ENCODE measurements at places on chromosomes 11 and 22.

DNA sequence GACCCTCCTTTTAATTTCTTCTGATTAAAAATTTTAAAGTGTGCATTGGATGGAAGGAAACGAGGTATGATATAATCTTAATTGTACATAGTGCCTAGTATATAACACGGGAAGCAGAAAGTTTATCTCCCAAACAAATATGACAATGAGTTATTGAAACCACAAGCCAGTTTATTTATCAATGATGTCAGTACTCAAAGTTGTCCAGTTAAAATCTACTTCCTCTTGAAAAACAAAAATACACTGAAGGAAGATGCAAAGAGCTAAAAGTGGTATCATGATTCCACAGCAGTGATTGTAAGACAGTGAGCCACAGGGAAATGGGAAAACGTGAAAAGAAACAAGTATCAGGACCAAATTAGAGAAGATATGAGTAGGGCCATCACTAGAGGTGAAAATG, 18.8 kb upstream of the OR5B21 start:
- DNase-seq: no peak

DNA sequence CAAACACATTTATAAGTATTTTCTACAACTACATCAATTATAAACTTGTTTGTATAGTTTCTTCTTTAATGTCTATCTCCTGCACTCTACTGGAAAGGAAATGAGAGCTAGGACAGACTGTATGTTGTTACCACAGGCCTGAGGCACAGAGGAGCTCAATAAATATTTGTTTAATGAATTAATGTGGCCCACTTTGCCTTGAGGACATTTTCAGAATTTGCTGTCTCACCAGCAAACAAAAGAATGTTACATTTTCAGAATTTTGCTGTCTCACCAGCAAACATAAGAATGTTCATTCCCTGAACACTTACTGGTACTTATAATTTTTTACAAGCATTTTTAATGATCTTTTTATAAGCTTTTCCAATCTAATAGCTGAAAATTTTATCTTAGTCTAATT, 41.9 kb upstream of the WNT7B start:
- DNase-seq: no peak

DNA sequence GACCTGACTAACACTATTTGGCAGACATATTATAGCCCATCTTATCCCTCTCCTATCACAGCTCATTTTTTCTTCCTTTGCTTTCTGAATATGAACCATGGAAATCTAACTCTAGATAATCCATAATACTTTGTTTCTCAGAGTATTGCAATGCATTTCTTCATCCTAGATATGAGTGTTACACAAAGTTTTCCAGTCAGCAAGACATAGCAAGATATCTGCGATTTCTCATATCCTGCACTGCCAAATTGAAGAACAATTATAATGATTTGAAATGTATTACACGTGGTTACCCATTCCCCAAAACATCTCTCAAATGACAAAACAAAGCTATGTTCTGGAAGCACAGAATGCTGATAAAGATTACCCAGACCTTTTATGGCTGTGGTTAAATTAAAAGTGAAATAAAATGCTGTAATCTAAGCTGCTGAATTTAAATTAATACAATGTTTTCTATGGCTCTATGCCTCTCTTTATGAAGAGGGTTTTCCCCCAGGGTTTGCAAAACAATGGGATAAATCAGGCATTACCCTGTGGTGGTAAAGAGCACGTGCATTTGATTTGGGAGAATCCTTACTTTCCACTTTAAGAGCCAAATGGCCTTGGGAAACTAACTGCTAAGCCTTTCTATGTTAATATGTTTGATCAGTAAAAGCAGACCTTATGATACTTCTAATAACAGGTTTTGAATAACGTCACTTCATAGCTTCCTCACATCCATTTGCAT, 1291.0 kb upstream of the CNTN5 start:
- no peak for DNase-seq

- DNase-seq: no peak
These were observed 249.3 kb downstream of the DDX10 start for GRCh38 chr11:108914211-108914610.

- no peak for DNase-seq
These were observed 12.2 kb upstream of the CYTH4 start for GRCh38 chr22:37269936-37270678.

- peak; percentile 49 for DNase-seq
These were observed 15.0 kb upstream of the SLC39A13 start for GRCh38 chr11:47393163-47394049.

DNA sequence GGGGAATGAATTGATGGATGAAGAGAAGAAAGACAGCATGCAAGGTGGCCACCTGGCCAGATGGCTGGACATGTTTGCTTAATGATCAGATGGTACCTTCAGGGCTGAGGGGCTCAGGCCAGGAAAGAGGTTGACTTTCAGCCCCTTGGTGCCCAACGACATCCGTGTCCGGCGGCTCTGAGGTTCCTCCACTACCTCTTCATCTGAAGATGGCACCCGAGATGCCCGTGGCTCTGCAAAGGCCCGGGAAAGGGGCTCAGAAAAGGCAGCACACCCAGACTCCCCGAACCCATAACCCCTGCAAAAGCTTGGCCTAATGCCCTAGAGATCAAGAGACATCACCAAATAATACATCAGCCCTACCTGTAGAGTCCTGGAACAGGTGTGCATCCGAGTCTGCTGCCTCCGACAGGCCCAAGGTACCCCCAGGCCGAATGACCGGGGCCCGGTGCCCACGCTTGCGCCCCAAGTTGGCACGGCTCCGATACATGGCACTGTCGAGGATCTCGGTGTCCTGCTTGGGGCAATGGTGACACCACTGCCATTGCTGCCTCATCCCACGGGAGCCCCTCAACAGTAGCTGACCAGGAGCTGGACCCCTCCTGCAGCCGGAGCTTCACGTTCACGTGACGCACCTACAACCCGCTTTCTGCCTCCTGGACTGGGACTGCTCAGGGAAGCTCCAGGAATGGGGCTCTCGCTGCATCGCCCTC, 22.9 kb downstream of the TNKS1BP1 start:
- DNase-seq: no peak

- DNase-seq: no peak
These were observed 1.3 kb upstream of the MLC1 start for GRCh38 chr22:50086526-50086925.

GRCh38 chr22:30324014-30324730, 2.6 kb downstream of the TBC1D10A start:
- DNase-seq: no peak

- no peak for DNase-seq
These were observed 72.2 kb downstream of the CDKN1C start for GRCh38 chr11:2813141-2813908.

GRCh38 chr11:5910540-5910939, 17.5 kb downstream of the OR52E5 start:
- DNase-seq: no peak

- DNase-seq: no peak
These were observed 28.8 kb downstream of the SLN start for GRCh38 chr11:107683061-107683460.

DNA sequence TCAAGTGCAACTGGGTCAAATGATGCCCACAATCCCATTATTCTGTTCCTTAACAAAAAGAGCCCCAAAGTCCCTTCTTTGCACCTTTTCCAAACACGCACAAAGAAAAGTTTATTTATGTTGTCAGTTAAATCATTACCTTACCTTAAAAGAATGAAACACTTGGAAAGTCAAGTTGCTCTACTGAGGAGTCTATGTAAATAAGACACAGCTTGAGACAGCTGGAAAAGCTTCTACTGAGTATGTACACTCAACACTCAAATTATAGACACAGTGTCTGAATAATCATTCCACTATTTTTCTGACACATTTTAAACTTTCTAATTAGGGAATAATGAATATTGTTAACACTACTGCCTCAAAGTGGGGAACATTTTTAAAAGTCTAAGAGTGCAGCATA, 21.6 kb upstream of the PHLDA2 start:
- no peak for DNase-seq

- DNase-seq: no peak
These were observed 11.3 kb downstream of the SLC17A6 start for GRCh38 chr11:22349491-22349890.

DNA sequence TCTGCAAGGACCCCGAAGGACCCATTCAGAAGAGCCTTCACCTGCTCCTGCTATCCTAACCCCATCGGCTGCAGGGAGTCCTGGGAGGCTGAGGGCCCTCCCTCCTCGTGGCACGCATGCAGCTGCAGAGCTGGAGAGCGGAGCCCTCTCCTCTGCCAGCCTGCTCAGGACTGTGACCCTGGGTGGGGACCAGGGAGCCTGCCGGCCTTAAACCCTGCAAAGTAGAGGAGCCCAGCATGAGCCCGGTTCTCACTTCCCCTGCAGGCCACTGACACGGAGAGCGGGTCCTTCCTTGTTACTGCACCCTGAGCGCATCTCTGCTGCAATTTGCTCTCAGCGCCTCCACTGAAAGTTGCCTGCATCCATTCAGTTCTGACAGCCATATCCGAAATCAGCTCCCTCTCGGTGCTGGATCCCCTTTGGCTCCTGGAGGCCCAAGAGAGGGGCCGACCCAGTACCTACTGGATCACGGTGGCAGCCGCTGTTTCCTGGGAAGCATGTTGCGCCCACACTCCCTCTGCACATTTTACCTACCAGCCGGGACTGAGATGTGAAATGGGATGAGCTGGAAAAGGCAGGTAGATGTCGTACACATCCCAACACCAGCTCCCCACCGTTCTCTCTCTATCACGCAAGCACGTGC, 312.1 kb downstream of the NTM start:
- no peak for DNase-seq

DNA sequence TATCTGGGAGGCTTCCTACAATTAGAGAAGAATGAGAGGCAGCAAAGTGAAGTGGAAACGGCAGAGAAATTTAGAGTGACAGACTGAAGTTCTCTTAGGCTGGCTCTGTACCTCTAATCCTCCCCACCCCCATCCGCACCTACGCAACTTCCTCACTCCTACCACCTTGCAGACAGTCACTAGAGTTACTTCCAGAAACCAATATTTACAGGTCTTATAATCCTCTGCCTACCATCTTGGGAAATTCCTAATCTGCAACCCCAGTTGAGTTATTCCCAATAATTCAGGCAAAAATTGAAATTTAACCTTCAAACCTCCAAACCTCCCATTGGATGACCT, 71.7 kb downstream of the PAK1 start:
- DNase-seq: no peak

DNA sequence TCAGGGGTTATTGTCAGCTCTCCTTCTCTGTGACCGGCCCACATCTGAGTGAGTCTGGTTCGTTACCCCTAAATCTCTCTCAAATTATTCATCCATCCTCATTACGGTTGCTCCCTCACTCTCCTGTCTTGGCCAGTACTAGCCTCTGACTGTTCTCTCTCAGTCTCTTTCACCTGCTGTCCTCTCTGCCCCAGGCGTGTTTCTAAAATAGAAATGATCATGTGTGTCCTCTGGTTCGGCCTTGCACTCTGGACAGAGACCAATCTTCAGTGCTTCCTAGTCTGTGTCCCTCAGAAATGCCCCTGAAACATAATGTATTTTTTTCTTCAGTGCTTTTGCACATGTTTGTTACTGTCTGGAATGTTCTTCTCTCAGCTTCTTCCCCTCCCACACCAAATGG, 4.9 kb downstream of the PSMD13 start:
- no peak for DNase-seq

GRCh38 chr22:49162841-49163240, 664.8 kb downstream of the BRD1 start:
- no peak for DNase-seq

- no peak for DNase-seq
These were observed 6.2 kb upstream of the YPEL1 start for GRCh38 chr22:21741790-21742189.

DNA sequence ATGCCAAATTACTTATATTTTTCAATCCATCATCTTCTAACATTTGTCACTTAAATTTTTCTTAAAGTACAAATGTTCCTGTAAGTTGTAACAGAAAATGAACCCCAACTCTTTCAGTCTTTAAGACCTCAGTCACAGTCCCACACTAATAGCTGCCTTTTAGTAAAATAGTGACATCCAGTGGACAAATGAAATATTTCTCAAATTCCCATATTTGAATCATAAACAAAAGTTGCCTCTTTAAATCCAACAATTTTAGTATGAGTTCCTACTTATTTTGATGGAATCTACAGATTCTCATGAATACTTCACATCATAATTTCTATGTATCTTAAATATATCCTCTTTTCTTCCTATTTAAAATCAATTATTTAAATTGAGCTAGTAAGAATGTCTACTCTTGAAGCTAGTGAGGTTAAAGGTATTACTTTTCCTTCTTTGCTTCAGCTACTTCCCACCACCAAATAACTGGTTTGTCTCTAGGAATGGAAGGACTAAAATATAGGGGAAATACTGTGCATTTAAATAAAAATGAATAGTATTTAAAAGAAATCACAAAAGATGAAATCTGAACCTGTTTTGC, 9.2 kb downstream of the LIN7C start:
- no peak for DNase-seq

DNA sequence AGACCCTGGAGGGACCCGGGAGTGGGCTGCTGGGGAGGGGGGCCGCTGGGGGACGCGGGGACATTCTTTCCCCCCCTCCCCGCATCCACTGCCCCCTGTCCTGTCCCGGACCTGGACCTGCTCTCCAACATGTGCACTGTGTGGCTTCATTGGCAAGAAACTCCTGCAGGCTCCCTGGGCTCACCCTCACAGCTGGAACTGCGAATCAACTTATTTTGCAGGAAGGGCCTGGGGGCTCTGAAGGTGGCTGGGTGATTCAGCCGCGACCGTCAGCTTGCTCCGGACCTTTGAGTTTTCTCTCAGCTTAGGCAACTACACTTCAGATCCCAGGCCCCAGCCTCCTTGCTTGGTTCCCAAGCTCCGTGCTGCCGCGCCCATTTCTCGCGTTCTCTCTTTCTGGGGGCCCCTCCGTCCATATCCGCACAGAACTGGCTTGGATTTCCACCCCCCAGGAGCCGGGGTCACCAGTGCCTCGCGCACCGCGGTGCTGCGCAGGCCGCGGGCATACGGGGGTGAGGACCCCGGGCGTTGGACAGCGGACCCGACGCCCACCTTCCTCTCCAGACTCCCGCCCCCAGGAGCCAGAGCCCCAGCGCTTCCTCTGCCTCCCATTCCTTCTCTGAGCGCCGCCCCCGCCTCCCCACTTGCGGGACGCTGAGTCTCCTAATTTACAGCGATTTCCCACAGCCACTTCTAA, 471 bp upstream of the AHNAK start:
- DNase-seq: no peak

DNA sequence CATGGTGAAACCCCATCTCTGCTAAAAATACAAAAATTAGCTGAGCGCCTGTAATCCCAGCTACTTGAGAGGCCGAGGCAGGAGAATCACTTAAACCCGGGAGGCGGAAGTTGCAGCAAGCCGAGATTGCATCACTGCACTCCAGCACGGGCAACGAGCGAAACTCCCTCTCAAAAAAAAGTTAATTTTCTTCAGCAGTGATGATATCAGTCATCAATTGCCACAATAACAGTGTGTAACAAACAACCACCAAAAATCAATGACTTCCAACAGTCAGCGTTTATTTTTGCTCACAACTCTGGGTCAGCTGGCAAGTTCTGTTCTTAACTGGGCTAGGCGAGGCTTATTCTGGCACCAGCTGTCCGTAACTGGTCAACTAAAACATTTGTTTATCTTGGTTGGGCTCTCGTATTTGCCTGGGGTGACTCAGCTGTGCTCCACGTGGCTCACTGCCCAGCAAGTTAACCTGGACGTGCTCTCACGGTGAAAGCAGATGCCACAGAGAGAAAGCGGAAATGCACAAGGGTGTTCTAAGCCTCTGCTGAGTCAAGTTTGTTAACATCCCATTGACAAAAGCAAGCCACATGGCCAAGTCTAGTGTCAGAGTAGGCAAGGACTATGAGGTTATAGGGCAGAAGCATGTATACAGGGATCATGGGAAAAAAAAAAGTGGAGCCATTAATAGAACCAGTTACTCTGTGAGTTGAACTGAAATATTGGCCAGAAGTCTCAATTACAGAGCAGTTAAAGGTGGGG, 52.1 kb downstream of the LHFPL7 start:
- no peak for DNase-seq

GRCh38 chr11:79179087-79179486, 261.7 kb downstream of the TENM4 start:
- DNase-seq: no peak

Measured in anterior cingulate cortex (tissue), 58 donors.